Activated T-cell treated with anti-CD3 and anti-CD28 coated beads, Interleukin-2, amount 50 U/mL, for 48 hours (primary cell): ENCODE measurements at places on chromosomes 2 and 18.

- DNase-seq: no peak
Measured at GRCh38 chr2:101119431-101119830, 31.8 kb downstream of the TBC1D8 start.

- DNase-seq: no peak
Measured at GRCh38 chr18:5106730-5107129, 90.3 kb downstream of the AKAIN1 start.

DNA sequence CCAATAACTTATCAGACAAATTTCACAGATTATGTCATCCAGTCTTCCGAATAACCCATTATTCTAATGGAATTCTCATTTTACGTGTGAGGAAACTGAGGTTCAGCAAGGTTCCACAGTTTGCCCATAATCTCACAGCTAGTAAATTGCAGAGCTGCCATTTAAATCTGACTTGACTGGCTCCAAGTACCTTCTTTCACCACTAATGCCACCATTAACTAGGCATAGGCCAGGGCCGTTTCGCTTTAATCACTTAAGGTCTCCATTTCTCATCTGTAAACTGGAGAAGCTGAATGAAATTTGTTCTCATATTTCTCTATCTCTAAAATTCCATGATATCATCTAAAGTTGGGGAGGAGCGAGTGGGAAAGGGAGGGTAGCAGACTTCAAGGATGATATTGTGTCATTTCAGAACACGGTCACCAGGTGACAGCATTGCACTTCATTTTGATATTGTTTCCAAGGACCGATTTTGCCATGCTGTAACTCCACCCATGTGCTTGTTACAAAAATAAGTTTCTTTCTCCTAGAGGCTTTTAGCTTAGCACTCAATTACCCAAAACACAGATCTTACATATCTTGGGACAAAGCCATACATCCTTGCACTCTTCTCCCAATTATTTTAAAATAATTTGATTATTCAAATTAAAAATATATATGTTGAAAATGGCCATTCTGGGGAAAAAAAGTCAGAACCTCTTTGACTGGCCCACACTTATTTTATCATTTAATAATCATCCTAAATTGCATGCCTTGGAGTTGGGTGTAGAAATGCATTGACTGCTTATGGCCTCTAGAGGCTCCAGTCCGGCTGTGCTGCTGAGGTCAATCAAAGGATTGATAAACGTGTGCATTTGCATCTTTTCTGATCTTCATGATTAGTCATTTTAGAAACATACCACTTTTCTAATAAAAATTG is 123.8 kb downstream of the AKAIN1 start:
- DNase-seq: no peak

GRCh38 chr2:153497938-153498629 is 19.5 kb upstream of the RPRM start:
- DNase-seq: no peak

DNA sequence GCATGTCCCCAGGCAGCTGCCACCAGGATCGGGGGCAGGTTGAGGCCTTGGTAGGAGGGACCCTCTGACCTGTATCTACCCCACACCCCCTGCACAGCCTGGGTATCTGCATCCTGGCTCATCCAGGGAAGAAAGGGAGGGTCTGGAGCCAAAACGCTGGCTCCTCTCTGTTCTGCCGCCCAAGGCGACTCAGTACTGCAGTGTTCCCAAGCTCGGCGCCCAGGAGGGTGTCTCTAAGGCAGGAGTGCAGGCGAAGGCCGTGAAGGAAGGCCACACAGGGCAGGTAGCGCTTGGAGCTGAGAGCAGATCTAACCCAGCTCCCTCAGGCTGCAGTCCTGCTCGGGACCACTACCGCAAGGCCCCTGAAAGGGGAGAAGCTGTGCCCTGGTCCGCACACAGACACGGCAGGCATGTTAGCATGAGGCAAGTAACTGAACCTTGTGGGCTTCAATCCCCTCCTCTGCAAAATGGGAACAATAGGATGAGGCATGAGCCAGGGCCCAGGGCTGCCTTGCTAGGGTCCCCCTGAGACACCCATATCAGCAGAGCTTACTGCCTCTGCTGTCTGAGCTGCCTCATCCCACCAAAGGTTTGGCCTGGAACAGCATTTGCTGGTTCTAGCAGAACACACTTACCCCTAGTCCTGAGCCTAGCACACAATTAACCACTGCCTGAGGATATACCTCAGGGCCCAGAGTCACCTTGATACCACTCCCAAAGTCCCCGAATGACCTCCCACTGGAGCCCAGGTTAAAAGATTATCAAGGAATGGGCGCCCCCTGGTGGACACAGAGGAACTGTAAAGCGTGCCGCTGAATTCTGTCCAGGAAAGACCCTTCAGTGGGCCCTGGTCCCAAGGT is 6.5 kb downstream of the PTMA start:
- peak; percentile 94 for DNase-seq

- no peak for DNase-seq
Measured at GRCh38 chr2:46387292-46387691, 90.1 kb downstream of the EPAS1 start.

DNA sequence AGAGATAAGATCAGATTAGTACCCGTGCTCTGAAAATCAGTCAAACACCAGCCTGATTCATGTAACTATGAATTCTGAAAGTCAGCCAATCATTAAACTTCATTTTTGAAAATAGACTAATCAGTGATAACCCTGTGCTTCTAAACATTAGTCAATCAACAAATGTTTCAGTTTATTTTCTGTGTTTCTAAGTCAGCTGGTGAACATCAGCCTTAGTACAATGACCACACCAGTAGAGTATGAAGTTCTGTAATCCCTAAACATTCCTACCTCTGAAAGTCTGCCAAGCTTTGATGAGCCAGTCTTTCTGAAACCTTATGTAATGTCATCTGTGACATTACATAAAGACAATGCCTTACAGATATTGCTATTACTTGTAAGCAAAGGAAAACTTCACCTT is 807.4 kb upstream of the CRIM1 start:
- no peak for DNase-seq

DNA sequence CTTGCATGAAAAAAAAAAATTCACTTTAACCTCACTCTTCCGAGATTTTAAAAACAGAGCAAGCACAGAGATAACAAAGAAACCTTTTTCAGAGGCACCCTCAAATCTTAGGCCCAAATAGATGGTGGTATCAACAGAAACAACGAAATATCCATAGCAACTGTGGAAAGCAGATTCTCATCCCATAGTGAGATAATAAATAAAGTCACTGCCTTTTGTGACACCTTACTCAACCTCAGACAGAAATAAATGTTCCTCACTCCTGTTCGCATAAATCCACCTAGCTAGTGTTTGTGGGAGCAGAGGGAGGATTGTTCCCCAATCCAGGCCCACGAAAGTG is 60.9 kb upstream of the RTN4 start:
- DNase-seq: no peak

DNA sequence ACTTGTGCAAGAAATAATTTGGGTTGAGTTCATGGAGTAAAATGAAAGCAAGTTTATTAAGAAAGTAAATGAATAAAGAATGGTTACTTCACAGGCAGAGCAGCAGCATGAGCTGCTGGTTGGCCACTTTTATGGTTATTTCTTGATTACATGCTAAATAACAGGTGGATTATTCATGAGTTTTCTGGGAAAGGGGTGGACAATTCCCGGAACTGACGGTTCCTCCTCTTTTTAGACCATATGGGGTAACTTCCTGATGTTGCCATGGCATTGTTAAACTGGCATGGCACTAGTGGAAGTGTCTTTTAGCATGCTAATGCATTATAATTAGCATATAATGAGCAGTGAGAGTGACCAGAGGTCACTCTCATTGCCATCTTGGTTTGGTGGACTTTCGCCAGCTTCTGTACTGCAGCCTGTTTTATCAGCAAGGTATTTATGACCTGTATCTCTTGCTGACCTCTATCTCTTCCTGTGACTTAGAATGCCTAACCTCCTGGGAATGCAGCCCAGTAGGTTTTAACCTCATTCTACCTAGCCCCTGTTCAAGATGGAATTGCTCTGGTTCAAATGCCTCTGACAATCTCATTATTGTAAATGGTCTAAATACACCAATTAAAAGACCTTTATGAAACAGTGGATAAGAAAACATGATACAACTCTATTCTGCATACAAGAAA is 114.1 kb upstream of the FIGN start:
- DNase-seq: no peak

GRCh38 chr2:177264209-177264692 is 276 bp downstream of the NFE2L2 start:
- DNase-seq: no peak

GRCh38 chr18:37265382-37265781 is 300.2 kb downstream of the CELF4 start:
- no peak for DNase-seq

- no peak for DNase-seq
Measured at GRCh38 chr2:100976061-100976460, 26.0 kb upstream of the RPL31 start.

DNA sequence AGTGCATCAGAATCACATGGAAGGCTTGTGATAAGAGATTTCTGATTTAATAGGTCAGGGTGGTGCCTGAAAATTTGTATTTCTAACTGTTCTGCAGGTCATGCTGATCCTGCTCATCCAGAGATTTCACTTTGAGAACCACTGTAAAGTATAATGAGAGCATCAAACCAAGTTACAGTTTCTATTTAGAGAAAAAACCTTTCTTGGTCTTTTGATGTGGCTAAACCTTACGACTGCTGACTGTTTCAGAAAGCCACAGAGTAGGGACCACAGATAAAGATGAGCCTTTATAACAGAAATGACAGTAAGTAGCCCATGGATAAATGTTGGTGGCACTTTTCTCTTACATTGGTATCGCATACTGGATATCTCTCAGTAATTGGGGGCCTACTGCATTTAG is 109.4 kb upstream of the FANCL start:
- DNase-seq: no peak

DNA sequence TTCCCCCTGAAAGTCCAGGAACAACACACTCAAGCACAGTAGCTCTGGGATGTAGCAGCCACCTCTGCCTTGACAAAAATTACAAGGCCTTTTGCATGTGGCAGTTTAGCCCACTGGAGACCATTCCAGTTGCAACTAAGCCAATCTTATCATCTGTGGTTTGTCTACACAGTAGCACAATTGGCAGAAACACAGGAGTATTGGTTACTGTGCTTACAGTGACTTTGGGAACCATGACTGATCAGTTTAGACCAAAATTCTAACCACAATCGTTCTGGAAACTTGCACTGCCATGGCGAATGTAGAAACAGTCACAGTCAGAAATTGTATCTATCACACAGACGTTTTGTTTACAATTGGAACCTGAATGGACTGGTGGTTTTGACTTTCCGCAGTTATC is 403.7 kb upstream of the MEIS1 start:
- DNase-seq: no peak

GRCh38 chr18:574149-574860 is 5.9 kb upstream of the CETN1 start:
- no peak for DNase-seq

DNA sequence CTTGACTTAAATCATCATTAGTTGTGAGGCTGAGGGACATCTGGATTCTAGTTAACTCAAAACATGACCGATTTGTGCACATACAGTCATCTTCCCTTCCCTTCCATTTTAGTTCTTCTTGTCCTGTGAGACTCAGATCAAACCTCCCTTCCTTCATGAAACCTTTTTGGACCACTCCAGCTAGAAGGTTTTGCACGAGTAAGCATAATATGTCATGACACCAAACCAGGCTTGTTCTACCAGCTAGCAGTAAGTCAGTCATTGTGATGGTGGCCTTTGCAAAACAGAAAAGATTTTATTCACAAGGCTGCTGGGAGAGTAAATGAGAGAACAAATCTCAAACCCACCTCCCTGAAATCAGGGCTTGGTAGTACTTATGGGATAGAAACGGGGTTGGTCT is 14.3 kb downstream of the PPP1R1C start:
- DNase-seq: no peak

DNA sequence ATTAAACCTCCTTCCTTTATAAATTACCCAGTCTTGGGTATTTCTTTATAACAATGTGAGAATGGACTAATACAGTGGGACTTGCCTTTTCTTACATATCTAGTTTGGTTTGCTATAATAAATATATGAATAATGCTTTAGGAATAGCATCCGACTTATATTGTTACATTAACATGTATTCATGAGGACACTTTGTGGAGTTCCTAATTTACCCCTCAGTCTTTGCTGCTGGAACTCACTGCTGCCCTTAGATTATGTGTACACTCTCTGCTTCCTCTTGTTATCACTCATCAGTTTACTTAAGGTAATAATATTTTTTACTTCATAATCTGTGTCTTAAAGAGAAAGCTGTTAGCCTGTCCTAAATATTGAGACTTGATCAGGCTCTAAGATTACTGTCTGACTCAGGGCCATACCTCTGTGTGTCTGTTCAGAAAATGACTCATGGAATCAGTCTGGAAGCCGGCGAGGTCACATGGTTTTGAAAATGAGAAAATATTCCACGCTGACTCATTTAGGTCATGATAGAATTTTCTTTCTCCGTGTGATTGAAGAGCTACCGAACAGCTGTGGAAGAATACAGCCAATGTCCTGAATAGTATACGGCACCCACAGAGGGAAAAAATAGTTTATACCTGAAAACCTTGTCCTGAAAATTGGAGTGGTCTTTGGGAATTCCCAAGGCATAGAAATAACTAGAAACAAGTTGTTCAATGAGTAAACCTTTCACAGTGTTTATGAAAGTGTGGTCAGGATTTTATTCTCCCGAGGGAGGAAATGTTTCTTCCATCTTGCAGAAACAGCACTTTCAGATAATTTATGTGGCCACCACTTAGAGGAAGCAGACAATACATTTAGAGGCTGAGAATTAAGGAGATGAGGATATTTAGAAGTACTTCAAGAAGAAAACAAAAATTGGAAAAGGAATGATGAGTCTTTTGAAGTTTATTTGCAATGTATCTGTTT is 156.4 kb downstream of the DSEL start:
- peak; percentile 49 for DNase-seq

- no peak for DNase-seq
Measured at GRCh38 chr2:160317181-160318099, 117.4 kb upstream of the ITGB6 start.

DNA sequence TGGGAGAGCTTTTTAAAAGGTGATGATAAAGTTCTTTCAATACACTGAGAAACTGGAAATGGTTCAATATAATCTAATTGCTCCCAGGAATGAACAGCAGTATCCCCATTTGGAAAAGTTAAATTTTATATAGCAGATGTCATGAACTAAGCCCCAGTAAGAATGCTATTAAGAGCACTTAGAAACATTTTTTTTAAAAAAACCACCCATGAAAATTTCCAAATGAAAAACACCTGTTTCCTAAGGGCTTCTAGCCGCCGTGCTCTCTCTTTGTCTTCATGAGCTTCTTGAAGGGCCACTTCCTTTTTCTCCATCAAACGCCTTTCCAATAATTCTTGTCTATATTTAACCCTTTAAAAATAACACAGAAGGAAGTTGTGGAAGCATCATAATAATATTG is 77.0 kb downstream of the UPP2 start:
- no peak for DNase-seq

DNA sequence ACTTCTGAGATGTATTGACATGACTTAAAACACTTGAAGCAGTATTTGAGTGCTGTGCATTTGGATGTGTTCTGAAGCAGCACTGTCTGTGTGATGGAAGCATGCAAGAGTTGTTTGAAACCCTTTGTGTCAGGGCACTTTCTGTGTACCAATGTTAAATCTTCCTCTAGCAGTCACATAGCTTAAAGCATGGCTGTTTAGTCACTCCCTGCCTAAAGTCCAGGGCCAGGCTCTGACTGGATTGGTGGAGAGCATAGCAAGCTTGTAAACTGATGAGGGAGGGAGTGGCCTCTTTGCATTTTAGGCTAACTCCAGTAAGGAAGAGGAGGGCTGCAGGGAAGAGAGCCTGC is 73.5 kb downstream of the MYO1B start:
- DNase-seq: no peak
